SK-N-DZ (cell line): ENCODE measurements at places on chromosomes 3 and 15.

DNA sequence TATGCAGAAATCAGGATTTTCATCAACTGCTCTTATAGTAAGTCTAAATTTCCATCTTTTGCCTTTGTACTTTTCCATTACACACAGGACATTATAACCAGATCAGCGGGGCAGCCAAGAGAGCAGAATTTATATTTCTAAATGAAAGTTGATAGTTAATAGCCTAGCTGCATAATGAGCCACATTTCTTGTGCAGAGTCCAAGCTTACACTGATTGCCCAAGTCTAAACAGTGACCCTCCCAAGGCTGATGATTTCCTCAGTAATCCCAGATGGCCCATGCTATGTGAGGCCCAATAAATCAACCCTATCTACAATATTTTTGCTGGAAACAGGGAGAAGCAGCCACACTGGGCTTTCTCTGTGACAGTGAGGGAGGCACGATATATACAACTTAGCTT is 475.8 kb upstream of the KCNMB2 start:
- DNase-seq, result no peak

- DNase-seq, result no peak
Observed at GRCh38 chr3:131998027-131998426, 36.8 kb downstream of the CPNE4 start.

DNA sequence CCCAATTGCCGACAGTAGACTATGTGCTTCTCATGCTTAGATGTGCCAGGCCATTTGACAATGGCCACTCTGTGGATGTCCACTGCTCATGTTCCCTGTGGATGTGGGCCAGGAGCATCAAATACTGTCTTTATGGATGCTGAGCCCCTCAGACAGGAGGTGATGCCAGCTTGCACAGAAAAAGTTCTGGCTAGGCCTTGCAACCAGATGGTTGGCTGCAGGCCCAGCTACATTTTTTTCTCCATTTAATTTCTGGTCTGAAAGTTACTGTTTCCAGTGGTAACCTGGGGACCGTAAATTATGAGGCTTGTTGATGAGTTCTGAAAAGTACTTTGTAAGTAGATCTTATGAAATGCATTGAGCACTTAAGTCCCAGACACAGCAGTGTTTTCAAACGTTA is 228.5 kb downstream of the CHL1 start:
- no peak for DNase-seq

DNA sequence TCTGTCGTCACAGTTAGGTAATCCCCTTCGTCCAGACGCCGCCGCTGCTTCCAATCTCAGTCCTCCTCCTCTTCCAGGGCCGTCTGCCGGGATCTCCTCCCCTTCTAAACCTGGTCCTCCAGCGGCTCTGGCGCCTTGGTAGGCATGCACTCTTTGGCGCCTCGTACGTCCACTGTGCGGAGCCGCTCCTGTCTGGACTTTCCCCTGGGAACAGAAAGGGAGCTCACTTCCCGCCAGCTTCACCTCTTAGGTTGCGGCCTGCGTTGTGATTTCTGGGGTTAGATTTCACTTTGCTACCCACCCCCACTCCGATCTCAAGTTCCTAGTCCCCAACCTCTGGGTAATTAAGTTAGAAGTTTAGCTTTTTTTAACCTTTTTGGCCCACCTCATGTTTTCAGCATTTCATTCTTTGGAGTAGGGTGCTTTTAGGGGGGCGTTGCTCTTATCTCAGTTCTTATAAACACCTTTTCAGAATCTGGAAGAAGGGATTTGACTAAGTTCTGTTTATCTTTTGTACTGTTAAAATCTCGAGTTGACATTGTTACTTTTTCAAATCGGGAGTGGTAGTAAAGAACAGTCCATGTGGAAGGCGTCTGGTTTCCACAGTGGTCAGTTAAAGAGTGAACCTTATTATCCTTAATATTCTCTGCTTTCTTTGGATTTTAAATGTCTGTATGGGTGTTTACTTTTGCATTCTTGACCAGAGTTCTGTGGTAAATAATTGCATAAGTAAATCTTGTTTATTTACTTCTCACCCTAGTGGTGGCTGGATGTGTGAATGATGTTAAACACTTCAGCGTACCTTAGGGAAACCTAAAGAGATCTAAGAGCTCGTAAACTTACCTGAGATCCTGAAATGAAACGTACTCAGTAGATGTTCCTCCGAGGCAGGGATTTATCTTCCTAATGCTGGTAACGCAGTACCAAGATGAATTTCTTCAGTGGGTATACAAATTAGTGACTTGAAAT is 611 bp downstream of the CTDSPL2 start:
- peak; percentile 82 for DNase-seq

DNA sequence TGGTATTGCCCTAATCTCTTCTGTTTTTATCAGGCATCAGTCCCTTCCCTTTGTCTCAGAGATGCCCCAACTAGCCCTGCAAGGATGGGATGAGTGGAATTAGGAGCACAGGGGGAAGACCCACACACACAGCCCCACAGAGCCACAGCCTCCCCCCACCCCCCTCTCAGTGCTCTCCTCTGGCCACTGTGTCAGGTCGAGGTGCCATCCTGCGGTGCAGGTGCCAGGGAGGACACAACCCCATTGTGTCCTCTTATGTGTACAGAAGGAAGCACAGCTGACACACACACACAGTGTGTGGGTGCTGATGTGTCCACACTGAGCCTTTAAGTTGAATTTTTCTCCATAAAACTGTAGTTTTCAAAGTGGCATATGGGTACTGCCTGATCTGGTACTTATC is 534.5 kb downstream of the OCA2 start:
- no peak for DNase-seq
